ENCODE measurements at places on chromosomes 1 and 21.
A peak's percentile ranks its signal among the peaks of the same experiment; 100 is the strongest.

DNA sequence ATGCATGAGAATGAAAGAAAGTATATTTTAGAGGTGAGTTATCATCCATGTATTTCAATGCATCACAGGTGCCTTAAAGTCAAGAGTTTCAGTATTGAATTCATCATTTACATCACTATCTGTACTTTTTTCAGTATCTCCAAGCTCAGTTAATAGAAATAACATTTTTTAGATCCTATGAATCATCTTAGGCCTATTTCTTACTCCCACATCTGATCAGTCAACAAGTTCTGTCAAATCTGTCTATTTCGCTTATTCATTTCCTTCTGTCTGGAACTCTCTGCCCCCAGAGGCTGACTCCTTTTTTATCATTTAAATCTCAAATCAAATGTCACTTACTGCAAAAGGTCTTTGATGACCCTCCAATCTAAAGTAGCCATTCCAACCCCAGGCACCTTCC lies 295.2 kb downstream of the LRRC7 start:
- DNase-seq: no peak

DNA sequence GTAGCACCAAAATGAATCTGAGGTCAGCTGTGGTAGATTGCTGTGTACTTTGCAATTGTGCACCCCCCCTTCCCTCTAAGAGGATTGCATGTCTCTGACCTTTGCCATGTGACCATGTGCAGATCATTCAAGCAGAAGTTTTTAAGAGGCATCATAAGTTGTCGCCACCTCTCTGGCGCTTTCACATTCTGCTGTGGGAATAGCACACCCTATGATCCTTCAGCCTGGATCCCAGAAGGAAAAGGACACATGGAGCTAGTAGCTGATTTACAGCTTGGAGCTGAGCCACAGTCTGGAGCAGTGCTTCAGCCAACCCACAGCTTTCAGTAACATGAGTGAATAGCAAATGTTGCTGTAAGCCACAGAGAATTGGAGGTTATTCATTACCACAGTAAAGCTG lies 158.5 kb downstream of the TSEN15 start:
- DNase-seq: no peak

- DNase-seq: no peak
These were observed 114.4 kb downstream of the CASZ1 start for GRCh38 chr1:10682108-10682445.

GRCh38 chr1:219185486-219186117 lies 11.9 kb downstream of the LYPLAL1 start:
- DNase-seq: no peak

DNA sequence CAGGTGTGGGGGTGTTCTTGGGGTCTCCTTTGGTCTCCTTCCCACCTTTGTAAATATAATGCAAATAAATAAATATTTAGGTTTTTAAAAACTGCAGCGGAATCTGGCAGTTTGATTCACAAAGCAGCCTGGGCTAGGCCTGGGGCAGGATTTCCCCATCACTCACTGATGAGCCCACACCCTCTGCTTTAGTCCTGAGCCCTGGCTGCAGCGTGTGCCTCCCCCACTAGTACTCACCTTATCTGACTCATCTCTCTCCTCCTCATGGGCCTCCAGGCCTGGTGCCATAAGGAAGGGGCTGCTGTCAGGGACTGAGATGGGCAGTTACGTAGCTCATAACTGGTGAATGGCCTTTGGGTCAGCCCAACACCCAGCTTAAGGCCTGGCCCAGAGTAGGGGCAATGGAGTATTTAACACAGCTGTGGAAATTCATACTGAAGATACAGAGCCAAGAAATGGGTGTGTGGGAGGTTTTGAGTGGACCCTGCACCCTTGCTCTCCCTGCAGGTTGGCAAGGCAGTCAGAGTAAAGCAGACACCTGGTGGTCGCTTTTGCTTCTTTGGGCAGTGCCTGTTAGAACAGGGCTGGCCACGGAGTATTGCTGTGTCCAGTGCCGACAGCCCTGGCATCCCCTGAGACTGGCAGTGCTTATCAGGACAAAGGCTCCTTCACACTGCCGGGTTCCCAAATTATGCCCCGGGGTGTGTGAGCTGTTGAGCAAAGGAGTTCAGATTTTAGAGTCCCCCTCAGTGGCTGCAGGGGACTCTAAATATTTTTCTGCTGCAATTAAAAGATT lies 39.7 kb downstream of the AZIN2 start:
- DNase-seq: no peak

DNA sequence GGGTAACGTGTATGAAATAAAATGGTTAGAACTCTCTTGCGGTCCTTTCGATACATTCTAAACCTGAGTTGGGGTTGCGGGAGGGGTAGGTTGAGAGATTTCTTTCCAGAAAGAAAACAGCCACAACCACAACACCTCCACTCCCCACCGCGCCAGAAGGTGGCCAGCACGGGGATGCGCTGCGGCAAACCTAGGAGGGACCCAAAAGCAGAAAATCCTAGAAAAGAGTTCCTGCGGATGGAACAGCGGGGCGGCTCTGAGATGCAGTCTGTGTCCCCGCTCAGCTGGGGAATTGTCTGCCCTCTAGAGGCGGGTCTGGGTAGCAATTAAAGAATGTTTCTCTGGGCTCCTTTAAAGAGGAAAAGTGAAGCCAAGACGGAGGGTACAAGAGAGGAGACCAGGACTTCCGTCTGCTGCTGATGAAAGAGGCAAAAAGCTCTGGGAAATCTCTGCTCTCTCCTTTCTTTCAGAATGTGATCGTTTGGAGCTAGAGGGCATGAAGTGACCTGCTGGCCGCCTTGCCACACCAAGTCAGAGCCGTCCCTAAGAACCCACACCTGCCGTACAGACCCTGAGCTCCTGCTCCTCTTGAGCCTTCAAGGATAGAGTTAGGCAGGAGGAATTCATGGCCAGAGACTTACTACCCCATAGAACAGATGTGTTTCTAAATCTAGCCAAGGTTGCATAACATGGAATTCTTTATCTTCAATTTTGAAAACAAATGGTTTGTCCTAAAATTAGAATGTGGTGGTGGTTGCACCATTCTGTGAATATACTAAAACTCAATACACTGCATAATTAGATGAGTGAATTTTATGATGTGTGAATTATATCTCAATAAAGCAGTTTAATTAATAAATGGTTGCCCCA lies 46.5 kb upstream of the COA6 start:
- DNase-seq: peak; percentile 73

- no peak for DNase-seq
These were observed 43.1 kb downstream of the RPL5 start for GRCh38 chr1:92874987-92875386.

DNA sequence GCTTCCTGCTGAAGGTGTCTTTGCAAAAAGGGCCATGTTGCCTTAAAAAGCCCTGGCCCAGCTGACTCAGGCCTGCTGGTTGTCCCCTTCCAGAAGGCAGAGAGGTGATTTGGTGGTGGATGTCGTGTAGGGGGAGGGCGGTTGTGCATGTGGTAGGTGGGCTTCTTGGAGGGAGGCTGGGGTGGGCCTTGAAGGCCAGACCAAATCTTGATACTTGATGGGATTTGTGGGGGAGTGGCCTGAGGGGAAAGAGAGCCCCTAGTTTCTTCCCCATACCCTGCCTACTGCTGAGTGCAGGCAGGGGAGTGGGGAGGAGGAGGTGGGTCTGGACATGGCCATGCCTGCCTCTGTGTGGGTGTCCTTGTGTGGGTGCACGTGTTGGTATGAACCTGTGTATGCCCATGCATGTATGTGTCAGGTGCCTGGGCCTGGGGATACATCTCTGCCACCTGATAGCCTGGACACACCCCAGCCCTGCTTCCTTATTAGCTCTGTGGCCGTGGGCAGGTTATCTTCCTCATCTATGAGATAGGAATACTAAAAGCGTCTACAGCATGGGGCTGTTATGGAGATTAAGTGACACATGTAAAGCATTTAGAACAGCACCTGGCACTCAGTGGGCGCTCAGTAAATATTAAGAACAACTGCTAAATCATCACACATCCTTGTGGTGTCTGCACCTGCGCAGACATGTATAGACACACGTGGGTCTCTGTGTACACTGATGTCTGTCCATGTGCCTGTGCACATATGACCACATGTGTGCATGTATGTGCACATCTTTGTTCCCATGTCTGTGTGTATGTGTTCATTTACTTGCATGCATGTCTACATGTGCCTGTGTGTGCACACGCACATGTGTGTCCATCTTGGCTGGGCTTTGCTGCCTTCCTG lies 17.0 kb downstream of the FAM151A start:
- no peak for DNase-seq

DNA sequence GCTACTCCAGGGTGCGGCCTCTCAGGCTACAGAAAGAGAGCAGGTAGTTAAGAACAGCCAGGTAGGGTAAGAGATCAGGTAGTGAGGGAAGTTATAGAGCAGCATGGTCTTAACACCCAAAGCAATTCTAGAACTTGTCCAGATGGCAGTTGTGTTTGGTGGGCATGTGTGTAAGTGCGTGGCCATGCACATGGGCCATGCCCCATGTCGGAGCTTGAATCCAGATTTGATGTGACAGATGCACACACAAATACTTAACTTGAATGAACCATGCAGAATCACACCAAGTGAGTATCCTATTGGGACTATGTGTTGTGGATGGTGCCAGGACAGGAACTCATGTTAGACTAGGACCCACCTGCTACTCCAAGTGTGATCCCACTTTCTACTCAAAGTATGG lies 145.7 kb upstream of the HMGB4 start:
- DNase-seq: no peak

DNA sequence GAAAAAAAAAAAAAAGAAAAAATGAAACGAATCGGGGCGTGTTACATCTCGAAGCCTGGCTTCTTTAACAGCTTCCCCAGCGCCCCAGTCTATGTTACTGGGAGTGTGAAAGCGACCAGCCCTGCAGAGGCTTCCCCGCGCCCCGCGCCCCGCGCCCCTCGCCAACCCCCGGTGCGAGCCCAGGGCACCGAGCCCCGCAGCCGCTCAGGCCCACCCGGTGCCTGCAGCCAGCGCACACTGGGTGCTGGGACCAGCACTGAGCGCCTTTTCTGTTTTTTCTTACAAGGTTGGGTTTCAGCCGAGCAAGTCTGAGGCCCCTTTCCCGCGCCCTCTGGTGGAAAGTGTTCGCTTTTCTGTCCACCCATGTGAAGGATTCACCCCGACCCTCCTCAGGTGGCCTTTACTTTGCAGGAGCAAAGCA lies 42.1 kb upstream of the ZNF496 start:
- peak; percentile 34 for DNase-seq

- DNase-seq: no peak
These were observed 47.8 kb upstream of the CCDC190 start for GRCh38 chr1:162908780-162909179.

DNA sequence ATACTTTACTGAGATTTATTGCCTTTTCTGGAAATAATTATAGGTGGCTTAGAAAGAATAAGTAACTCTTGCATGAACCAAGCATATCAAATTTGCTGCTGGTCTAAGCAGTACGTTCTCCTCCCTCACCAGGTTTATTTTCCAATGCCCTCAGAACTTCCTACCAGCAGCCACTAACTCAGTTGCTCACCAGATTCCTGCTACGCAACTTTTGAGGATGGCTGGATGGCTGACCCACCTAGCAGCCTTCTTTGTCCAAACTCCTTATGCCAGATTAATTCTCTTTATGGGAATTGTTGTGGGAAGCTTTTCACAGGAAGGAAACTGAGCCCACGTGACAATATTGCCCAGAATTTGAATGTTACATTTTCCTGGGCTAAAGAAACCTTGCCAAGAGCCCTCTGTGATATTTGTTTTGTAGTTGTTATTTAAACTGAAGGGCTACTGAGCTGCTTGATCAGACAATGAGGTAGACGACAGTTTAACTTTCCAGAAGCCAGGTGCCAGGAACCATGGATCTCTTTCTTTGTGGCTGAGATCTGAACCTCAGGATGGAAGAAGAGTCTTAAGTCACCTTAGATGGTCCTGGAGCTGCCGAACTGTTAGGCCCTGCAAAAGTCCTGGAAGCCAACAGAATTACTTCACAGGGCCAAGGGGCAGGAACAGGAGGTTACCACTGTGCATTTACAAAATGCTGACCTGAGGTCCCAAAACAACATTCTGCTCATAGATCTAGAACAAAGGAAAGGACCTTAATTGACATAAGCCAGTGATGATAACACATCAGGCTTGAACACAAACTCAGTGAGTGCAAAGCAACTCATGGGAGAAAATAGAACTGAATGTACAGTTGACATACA lies 85.5 kb upstream of the ATP1A1 start:
- DNase-seq: no peak

- DNase-seq: no peak
These were observed 72.7 kb upstream of the CNN3 start for GRCh38 chr1:94999456-95000131.

DNA sequence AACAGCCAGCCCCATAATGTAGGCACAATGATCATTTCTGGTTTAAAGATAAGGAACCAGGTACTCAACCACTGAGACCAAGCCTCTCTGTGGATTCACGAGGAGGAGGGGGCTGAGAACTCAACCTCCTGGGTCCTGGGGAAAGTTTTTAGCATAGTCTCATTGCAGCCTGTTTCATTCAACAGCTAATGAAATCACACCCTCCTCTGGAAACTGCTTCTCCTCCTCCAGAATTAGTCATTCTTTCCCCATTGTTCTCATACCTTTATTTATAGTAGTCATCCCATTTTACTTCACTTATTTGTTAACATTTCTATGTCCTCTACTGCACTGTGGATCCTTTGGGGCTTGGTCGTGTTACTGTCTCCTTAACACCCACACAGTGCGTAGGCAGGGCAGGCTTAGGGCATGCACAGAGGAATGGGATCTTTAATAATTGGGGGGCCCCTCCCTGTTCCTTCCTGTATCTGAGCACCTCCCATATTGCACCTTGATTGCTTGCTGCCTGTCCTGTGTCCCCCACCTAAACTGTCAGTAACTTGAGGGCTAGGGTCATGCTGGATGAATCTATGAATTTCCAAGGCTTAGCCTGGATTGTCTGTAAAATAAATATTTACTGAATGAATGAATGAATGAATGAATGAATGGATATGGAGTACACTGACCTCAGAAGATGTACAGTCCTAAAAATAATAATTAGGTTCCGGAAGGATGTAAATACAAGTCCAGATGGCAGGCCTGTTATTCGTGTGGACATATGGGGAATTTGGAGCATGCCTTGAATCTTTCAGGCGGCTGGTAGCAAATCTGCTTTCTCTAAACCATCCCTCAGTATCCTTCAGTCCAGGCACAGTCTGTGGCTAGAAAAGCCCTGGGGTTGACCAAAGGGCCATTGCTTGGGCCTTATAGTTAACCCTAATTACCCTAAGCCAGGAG lies 153.8 kb upstream of the HMGB4 start:
- no peak for DNase-seq

DNA sequence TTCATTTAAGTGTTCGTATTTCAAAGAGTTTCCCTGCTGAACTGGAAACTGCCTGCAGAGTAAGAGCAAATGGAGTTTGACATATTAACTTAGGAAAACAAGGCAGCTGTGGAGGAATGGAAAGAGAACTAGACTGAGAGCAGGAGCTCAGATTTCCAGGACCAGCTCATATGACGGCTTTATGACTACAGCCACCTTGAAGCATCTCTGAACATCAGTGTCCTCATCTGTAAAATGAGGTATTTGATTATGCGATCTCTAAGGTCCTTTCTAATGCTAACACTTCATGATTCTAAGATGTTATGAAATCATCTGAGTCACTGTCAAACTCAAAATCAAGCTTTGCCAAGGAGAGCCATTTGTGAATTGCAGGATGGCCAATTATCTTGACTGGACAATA lies 112.3 kb downstream of the PRRX1 start:
- no peak for DNase-seq

GRCh38 chr1:223708001-223708359 lies 4.4 kb upstream of the CAPN2 start:
- no peak for DNase-seq

GRCh38 chr1:242735323-242735722 lies 210.8 kb upstream of the PLD5 start:
- DNase-seq: no peak

GRCh38 chr1:246067432-246068216 lies 439.5 kb downstream of the SMYD3 start:
- DNase-seq: no peak

Data from iPS-NIHi11 (cell line).